ENCODE measurements at places on chromosomes 4 and X.

GRCh38 chr4:48681856-48682255 lies 98.2 kb downstream of the FRYL start:
- no peak for DNase-seq

GRCh38 chrX:40152173-40152711 lies 54.5 kb upstream of the BCOR start:
- DNase-seq: no peak

- DNase-seq: no peak
Measured at GRCh38 chrX:45762699-45763647, 562.3 kb upstream of the DIPK2B start.

- DNase-seq: no peak
Measured at GRCh38 chrX:96682516-96682915, 2.1 kb upstream of the DIAPH2 start.

- no peak for DNase-seq
Measured at GRCh38 chr4:76960014-76960413, 10.5 kb downstream of the SEPTIN11 start.

GRCh38 chr4:149645790-149646189 lies 169.9 kb downstream of the IQCM start:
- no peak for DNase-seq

GRCh38 chrX:155027509-155028066 lies 944 bp downstream of the FUNDC2 start:
- no peak for DNase-seq

DNA sequence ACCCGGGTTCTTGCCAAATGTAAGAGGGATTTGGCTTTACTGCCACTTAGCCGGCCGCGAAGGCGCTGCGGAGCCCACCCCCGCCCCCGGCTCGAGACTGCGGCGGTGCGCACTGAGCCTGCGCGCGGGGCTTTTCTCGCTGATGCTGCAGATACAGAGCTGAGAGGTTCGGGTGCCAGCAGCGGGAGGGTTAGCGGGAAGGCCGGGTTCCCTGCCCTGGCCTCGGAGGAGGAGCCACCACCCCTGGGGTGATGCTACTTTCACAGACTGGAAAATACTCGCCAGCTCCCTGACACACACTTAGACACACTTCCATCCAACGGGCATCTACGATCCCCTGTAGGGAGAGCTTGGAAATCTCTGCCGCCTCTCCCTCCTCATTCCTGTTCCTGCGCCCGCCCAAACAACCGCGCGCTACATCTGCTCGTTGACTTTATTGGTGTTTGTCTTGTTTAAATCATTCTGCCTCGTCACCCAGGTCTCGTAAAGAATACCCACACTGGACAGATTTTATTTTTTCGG lies 2.1 kb upstream of the PCDH7 start:
- no peak for DNase-seq

GRCh38 chr4:162685410-162685809 lies 481.3 kb downstream of the NAF1 start:
- no peak for DNase-seq

GRCh38 chr4:138242076-138242833 lies at the start of gene SLC7A11:
SLC7A11 (minus strand) TSS chr4:138242349; CDS start chr4:138242069, 280 bp downstream.
- peak; percentile 68 for DNase-seq

GRCh38 chr4:6115342-6115741 lies 85.0 kb downstream of the JAKMIP1 start:
- DNase-seq: no peak

DNA sequence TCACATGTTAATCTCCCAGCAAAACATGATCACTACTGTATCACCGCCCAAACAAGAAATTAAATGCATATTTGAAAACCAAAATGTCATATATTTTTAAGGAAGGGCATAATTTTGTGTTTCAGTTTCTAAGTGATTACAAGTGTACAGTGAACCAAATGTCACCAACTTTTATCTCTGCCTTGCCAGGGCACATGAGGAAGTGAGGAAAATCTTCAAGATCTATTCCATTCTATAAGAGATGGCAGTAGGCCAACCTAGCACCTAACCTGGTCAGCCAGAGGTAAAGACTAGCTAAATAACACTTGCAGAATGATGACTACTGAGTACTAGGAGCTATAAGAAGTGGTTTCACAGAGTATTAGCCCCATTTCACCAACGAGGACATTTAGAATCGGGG lies 107.2 kb downstream of the ATP11C start:
- no peak for DNase-seq

DNA sequence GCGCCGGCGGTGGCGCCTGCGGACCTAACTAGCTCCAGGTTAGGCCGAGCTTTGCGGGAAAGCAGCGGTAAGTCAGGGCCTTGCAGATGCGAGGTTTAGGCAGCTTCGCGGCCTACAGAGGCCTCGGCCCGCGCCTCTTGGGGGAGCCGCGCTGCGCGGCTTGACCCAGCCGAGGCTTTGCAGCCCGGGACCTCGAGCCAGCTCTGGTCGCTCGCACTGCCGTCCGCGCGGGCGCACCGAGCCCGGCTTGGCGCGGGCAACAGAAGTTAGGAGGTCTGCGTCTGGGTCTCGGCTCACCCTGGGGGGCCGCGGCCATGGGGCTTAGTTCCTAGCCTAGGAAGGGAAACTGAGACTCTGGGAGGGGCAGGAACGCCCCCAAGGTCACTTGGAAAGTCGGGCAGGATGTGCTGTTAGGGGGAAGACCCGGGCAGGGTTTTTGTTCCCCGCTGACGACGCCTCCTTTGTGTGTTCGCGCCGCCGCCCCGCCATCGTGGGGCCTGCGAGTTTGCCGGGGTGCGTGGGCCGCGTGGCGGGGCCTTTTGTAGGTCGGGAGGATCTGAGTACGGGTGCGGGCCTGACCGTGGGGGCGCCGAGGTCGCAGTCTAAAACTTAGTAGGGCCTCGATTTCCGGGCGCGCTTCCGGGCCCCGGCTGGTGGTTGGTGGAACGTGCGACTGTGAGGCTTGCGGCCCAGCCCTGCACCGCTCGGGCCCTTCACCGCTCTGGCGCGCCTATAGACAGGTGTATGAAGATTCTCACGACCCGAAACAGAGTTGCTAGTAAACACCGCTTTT lies 482 bp downstream of the RNF4 start:
- DNase-seq: no peak

GRCh38 chr4:12881945-12882584 lies 602.1 kb downstream of the RAB28 start:
- DNase-seq: no peak

- DNase-seq: no peak
Measured at GRCh38 chr4:24935856-24936255, 23.0 kb upstream of the CCDC149 start.

- no peak for DNase-seq
Measured at GRCh38 chr4:36824682-36825081, 419.9 kb upstream of the NWD2 start.

GRCh38 chrX:50913520-50913919 lies 3.0 kb downstream of the BMP15 start:
- DNase-seq: no peak

DNA sequence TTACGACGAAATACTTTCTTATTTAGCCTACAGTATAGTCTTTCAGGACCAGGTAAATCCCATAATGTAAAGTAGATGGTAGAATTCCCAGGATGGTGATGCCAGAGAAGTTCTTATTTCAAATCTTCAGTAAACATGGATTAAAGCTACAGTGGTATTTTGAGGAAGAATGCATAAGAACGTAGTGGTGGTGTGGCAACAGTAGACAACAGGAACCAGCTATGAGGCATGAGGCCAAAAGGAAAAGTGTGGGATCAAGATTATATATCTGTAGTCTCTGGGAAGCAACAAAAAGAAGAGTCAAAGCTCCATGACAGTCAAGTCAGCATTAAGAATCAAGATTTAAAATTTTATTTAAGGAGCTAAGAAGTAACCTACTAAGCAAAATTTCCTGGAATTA lies 60.2 kb downstream of the METTL14 start:
- DNase-seq: no peak

DNA sequence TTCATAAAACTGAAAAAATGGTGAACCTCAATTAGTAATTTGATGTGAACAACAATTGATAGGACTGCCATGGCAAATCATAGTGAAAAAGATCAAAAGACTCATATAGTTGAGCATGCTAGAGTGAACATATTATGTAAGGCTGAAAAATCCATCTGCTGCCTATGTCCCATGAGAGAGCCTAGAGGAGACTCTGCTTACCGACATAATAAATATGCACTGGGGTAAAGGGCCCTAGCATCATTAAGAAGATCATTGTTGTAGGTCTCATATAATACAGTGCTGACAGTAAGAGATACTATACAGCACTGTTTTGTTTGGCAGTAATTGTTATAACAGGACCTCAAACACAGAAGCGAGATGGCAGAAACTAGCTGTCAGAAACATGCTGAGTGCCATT lies 229.0 kb downstream of the PABPC4L start:
- no peak for DNase-seq

- no peak for DNase-seq
Measured at GRCh38 chr4:6538575-6538974, 36.4 kb upstream of the MAN2B2 start.

DNA sequence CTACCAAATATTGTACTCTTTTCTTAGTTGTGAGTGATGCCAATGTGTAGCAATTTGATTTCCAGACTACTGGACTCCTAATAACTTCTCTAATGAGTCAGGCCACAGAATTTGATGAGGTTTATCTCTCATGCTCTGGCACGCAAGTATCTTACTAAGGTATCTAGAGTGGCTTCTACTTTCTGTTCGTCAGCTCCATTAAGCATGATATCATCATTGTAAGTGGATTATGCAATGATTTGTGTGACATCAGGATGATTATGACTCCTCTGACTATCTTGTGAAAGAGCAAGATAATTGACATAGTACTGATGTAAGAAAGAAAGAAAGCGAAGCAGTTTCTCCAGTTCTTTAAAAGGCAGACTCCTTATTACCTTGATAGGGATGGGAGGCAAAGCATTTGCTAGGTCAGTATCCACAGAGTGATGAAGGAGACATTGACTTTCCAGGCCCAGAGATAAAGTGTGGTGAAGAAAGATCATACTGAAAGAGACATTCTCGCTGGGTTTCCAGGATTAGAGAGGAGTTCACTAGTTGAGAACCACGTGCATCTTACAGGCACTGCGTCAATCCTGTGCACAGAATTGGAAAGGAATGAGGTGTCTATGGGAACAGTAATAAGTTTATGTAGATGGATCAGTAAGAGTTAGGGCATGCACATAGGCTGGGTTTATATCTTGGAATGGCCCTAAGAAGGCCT lies 161.9 kb upstream of the STK26 start:
- no peak for DNase-seq

GRCh38 chrX:130699618-130700017 lies 203.4 kb downstream of the ENOX2 start:
- DNase-seq: no peak

GRCh38 chrX:53433651-53434639 lies at the start of gene HSD17B10:
HSD17B10 (minus strand) TSS chrX:53434370; CDS start chrX:53434345, 25 bp downstream.
- DNase-seq: no peak

- no peak for DNase-seq
Measured at GRCh38 chr4:31362756-31363155, 642.6 kb downstream of the PCDH7 start.

Measured in right renal pelvis (tissue), 4 donors.